ENCODE measurements at places on chromosomes 13 and 19.

- no peaks in the 10 kb centered on the region for H3K36me3 ChIP-seq
- H3K27ac ChIP-seq, result no peak overlapping the region
- H3K27me3 ChIP-seq, result no peaks in the 10 kb centered on the region
Observed at GRCh38 chr13:92122186-92122853, 723.9 kb downstream of the GPC5 start.

DNA sequence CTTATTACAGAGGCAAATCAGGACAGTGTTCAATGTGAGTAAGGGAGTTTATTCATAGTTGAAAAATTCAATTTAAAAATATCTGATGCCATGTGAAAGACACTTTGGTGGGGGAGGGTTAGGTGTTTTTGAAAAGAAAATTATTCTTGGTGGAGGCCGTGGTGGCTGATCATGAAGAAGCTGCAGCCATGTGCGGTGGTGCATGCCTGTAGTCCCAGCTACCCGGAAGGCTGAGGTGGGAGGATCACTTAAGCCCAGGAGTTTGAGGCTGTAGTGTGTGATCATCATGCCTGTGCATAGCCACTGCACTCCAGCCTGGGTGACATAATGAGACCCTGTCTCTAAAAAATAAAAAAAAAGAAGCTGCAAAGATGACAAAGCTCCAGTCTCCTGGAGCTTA lies 28.6 kb downstream of the WDFY2 start:
- no peaks in the 10 kb centered on the region for H3K36me3 ChIP-seq
- H3K4me1 ChIP-seq, result no peaks in the 10 kb centered on the region
- no peaks in the 10 kb centered on the region for H3K27me3 ChIP-seq
- DNase-seq, result no peak
- no peak overlapping the region for H3K4me3 ChIP-seq
- no peak overlapping the region for H3K27ac ChIP-seq

GRCh38 chr13:110866491-110867170 lies 48.2 kb downstream of the ANKRD10 start:
- no peaks in the 10 kb centered on the region for H3K4me1 ChIP-seq
- no peak overlapping the region for H3K4me3 ChIP-seq
- DNase-seq, result no peak
- H3K27ac ChIP-seq, result no peak overlapping the region

GRCh38 chr13:106029676-106030290 lies 505.7 kb downstream of the EFNB2 start:
- no peaks in the 10 kb centered on the region for H3K4me1 ChIP-seq
- no peak for DNase-seq
- H3K27me3 ChIP-seq, result no peaks in the 10 kb centered on the region
- no peak overlapping the region for H3K4me3 ChIP-seq
- H3K27ac ChIP-seq, result no peak overlapping the region
- no peaks in the 10 kb centered on the region for H3K36me3 ChIP-seq

DNA sequence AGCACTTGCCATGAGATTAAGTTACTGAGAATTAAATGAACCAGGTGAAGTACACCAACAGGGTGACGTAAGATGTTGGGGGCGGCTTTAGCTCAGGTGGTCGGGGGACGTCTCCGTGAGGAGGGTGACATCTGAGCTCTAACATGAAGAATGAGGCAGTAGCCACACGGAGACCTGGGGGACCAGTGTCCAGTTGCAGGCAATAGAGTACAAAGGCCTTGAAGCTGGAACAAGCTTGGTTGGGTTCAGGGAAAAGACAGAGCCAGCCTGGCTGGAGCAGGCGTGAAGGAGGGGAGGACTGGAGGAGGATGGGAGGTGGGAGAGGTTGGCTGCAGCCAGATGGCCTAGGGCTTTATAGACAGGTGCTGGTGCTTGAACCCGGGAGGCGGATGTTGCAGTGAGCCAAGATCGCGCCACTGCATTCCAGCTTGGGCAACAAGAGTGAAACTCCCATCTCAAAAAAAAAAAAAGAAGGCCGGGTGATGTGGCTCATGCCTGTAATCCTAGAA lies 1.6 kb downstream of the SPINT2 start:
- DNase-seq, result peak; percentile 61
- H3K4me1 ChIP-seq, result peaks cover 50% of the 10 kb centered on the region
- H3K4me3 ChIP-seq, result peak overlapping the region; percentile 94
- no peaks in the 10 kb centered on the region for H3K36me3 ChIP-seq

- peaks cover 6% of the 10 kb centered on the region for H3K4me1 ChIP-seq
- no peak overlapping the region for H3K27ac ChIP-seq
- peaks cover 2% of the 10 kb centered on the region for H3K36me3 ChIP-seq
- peak overlapping the region; percentile 42 for H3K4me3 ChIP-seq
Observed at GRCh38 chr19:8505680-8506401, 3.4 kb upstream of the PRAM1 start.

DNA sequence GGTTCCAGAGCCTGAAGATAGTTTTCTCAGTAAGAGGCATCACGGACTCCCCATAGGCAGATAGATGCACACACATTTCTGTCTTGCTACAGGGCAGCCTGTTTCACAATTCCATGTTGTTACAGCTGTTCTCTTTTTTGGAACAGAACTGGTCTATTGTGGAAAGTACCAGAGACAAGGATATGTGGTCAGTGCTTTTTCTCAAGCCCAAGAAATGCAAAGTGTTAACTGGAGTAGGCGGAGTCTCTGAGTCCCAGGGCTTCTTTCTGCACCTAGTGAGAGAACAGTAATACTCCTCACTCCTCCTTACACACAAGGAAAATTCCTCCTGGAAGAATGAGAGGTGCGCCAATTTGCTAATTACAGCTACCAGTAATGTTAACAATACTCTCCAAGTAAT lies 141.6 kb upstream of the ARGLU1 start:
- H3K27me3 ChIP-seq, result no peaks in the 10 kb centered on the region
- H3K27ac ChIP-seq, result no peak overlapping the region

GRCh38 chr13:112854321-112854720 lies 114.7 kb upstream of the MCF2L start:
- no peaks in the 10 kb centered on the region for H3K27me3 ChIP-seq
- DNase-seq, result no peak
- H3K36me3 ChIP-seq, result peaks cover 83% of the 10 kb centered on the region
- no peak overlapping the region for H3K4me3 ChIP-seq
- no peaks in the 10 kb centered on the region for H3K4me1 ChIP-seq
- H3K27ac ChIP-seq, result no peak overlapping the region

- peaks cover 9% of the 10 kb centered on the region for H3K4me1 ChIP-seq
- peak overlapping the region; percentile 36 for H3K27ac ChIP-seq
- H3K27me3 ChIP-seq, result no peaks in the 10 kb centered on the region
- DNase-seq, result peak; percentile 93
- peaks cover 50% of the 10 kb centered on the region for H3K36me3 ChIP-seq
Observed at GRCh38 chr19:54179921-54180461, 7.0 kb upstream of the TMC4 start.

DNA sequence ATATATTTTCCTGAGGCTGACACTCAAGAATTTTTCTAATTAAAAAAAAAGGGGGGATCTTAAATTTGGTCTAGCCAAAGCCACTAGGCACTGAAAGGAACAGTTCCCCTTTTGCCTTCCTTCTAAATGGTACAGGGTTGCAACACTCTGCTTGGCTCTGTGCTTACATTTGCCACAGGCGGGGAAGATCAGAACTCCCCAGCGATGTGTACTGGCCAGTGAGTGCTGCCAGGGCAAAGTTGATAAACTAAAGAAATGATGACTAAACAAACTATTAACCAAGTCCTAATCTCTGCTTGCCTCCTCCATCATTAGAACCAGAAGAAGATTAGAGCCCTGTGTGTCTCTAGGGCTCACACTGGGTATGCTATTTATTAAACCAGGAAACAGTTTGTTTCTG lies 75.3 kb upstream of the SCEL start:
- no peaks in the 10 kb centered on the region for H3K27me3 ChIP-seq
- no peaks in the 10 kb centered on the region for H3K36me3 ChIP-seq
- H3K4me3 ChIP-seq, result no peak overlapping the region
- no peak overlapping the region for H3K27ac ChIP-seq
- DNase-seq, result no peak

GRCh38 chr13:98393873-98394272 lies 183.0 kb downstream of the STK24 start:
- no peak for DNase-seq
- H3K27me3 ChIP-seq, result no peaks in the 10 kb centered on the region
- no peak overlapping the region for H3K4me3 ChIP-seq
- H3K4me1 ChIP-seq, result no peaks in the 10 kb centered on the region
- H3K27ac ChIP-seq, result no peak overlapping the region

- H3K27me3 ChIP-seq, result peaks cover 4% of the 10 kb centered on the region
- H3K36me3 ChIP-seq, result peaks cover 31% of the 10 kb centered on the region
- no peak overlapping the region for H3K27ac ChIP-seq
- no peak for DNase-seq
- peak overlapping the region; percentile 83 for H3K4me3 ChIP-seq
- H3K4me1 ChIP-seq, result peaks cover 5% of the 10 kb centered on the region
Observed at GRCh38 chr19:16829822-16830289, 658 bp downstream of the SIN3B start.

DNA sequence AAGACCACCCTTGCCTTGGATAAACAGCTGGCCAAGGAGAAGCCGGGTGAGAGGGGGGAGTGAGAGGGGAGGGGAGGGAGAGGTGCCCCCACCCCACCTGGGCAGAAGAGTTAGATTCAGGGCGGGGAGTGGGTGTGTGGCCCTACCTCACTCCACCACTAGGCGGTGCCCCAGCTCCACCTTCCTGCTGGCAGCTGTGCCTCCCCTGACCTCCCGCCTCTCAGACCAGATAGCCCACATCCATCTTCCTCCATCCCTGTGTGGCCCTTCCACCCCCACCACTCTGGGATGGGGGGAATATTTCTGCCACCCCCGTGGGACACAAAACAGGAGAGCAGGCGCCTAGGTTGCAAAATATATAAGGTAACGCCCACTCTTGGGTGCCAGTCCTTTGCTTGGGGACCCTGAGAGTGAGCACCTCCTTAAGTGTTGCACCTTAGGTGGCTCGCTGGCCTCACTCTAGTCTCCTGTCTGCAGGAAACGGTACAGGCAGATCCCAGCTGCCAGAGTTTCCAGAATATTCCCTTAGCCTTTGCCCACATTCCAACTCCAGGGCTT lies 13.8 kb upstream of the EHD2 start:
- no peak overlapping the region for H3K4me3 ChIP-seq
- H3K27me3 ChIP-seq, result no peaks in the 10 kb centered on the region
- no peak overlapping the region for H3K27ac ChIP-seq
- no peak for DNase-seq
- no peaks in the 10 kb centered on the region for H3K4me1 ChIP-seq

DNA sequence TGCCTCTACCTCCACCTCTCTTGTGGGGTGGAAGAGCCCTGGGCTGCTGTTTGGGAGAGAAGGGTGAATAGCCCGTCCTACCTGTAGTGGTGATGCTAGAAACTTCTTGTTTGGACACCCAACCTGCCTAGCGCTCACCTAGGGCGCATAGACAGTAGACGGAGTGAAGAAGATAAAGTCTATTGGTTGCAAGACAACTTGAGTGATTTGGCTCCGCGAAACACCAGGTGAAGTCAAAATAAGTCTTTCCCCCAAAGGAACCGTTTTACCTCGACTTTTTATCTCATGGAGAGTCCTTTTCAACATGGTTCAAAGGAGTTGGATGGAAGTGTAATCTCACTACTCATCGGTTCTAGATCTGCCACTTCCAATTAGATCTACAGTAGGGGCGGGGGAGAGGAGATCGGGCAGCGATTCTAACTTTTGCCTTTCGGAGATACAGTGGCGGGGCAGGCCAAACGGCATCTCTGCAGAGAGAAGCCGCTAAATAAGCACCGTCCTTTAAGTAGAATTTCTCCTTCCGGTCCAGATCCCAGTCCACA lies 694 bp upstream of the ZIC5 start:
- DNase-seq, result no peak
- H3K27me3 ChIP-seq, result peaks cover 91% of the 10 kb centered on the region
- H3K27ac ChIP-seq, result no peak overlapping the region
- peaks cover 9% of the 10 kb centered on the region for H3K4me1 ChIP-seq

- H3K36me3 ChIP-seq, result no peaks in the 10 kb centered on the region
- no peak overlapping the region for H3K27ac ChIP-seq
- no peaks in the 10 kb centered on the region for H3K4me1 ChIP-seq
- DNase-seq, result no peak
Observed at GRCh38 chr13:43864921-43865320, 14.6 kb downstream of the CCDC122 start.

DNA sequence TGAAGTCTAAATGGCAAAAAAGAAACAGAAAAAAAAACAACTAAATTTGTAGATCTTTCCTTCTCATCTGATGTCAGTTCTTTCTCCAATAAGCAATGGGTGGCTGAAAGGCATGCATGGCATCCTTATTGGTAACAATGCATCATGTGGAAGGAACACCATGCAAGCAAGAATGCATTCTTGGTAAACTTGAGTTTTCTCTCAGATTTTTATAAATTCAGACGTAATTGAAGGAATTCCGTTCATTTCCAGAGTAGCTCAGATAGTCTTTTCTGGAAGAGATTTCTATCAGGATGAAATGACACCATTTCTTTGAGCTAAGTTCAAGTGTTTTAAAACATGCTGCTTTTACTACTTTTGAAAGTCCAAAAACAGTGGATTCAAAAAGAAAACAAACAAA lies 373.0 kb downstream of the COG6 start:
- H3K36me3 ChIP-seq, result no peaks in the 10 kb centered on the region
- H3K27me3 ChIP-seq, result no peaks in the 10 kb centered on the region
- DNase-seq, result no peak
- H3K27ac ChIP-seq, result no peak overlapping the region
- no peaks in the 10 kb centered on the region for H3K4me1 ChIP-seq

DNA sequence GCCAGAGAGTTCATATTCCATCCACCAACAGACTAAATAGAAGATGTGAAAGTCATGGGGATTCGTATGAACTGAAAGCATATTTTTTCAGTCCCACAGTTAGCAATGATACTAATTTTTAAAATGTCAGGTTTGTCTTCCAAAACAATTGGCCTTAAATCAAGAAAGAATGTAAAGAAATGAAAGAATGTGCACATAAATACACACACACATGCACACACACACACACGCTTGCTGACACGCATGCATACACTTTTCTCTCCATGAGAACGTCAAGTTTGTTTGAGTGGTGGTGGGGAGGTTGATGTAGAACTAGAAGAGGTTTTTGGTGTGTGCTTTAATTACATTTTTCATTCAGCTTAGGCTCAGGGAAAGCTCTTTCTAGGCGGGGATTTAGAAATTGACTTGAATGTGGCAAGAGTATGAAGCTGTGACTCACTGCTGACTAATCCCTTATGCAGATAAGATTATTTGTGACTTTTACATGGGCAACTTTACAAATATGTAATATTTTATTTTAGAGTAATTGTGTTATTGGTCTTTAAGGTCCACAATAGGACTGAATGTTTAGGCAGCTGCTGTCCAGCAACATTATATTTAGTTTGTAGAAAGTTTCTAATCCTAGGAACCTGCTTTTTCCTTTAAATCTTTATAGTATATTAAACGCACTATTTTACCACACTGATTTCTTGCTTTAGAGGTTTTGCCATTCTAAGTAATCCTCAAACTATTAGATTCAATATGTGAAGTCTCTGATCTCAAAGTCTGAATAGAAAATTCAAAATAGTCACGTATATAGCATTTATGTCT lies 18.8 kb downstream of the FLT1 start:
- H3K27me3 ChIP-seq, result no peaks in the 10 kb centered on the region
- H3K36me3 ChIP-seq, result no peaks in the 10 kb centered on the region
- DNase-seq, result peak; percentile 29
- no peak overlapping the region for H3K27ac ChIP-seq

DNA sequence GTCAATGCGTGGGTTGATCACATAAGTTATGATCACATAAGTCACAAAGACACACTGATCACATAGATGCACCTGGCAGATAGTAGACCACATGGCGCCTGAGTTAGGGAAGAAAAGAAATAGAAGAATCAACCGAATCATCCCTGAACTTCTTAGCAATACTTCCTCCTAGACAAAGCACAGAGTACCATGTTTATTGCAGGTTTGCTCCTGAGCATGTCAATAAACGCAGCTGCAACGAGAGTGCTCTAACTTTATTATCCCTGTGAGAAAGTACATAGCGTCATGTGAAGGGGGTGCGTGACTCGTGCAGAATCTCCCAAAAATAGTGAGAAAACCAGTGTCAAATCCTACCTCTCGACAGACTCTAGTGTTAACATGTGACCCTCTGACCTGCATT lies 17.3 kb downstream of the NCR1 start:
- H3K27ac ChIP-seq, result no peak overlapping the region
- H3K27me3 ChIP-seq, result no peaks in the 10 kb centered on the region
- H3K36me3 ChIP-seq, result no peaks in the 10 kb centered on the region
- no peak for DNase-seq
- H3K4me3 ChIP-seq, result no peak overlapping the region
